ENCODE measurements at places on chromosomes 1 and 21.

DNA sequence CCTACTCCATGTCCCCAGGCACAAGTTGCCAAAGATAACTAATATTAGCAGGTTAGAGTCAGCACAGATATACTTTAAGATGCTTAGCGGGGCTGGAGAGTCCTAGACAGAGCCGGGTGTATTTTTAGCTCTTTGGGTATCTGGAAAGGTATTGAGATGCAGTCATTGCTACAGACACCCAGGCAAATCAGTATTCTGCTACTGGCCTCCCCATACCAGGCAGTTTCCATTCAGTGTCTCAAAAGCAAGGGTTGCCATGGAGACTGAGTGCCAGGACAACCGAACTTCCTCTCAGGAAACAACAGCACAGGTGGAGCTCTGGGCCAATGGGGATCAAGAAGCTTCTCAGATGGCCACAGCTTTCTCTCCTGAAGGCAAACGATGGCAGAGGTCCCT lies 45.3 kb downstream of the KCNC4 start:
- DNase-seq, result no peak

GRCh38 chr21:45304476-45304830 lies 16.8 kb upstream of the POFUT2 start:
- no peak for DNase-seq

- DNase-seq, result no peak
Measured at GRCh38 chr1:75986478-75986877, 54.3 kb upstream of the ASB17 start.

GRCh38 chr1:39609618-39610331 lies 29.7 kb downstream of the HEYL start:
- DNase-seq, result no peak

GRCh38 chr1:37655274-37655673 lies 20.6 kb upstream of the RSPO1 start:
- DNase-seq, result no peak

DNA sequence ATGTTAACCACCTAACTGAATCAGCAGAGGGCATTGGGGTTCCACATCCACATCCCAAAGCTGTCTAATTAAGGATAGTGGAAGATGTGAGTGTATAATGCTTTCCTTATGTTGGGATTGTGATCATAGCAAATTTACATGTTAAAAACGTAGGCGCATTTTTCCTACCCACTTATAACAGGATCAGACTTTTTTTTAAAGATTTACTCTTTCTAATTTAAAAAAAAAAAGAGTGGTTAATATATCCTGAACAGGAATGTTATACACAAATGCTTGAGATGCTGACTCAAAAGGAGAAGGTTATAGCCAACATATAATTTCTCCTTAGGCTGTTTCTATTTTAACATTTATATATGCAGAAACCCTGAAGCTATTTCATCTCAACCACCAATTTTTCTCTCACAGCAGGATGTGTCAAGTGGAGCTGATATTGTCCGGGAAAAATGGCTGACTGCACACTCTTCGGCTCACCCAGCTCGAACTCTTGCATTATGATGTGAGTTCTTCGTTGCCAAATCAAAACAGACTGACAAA lies 40.3 kb downstream of the RGS5 start:
- DNase-seq, result no peak

DNA sequence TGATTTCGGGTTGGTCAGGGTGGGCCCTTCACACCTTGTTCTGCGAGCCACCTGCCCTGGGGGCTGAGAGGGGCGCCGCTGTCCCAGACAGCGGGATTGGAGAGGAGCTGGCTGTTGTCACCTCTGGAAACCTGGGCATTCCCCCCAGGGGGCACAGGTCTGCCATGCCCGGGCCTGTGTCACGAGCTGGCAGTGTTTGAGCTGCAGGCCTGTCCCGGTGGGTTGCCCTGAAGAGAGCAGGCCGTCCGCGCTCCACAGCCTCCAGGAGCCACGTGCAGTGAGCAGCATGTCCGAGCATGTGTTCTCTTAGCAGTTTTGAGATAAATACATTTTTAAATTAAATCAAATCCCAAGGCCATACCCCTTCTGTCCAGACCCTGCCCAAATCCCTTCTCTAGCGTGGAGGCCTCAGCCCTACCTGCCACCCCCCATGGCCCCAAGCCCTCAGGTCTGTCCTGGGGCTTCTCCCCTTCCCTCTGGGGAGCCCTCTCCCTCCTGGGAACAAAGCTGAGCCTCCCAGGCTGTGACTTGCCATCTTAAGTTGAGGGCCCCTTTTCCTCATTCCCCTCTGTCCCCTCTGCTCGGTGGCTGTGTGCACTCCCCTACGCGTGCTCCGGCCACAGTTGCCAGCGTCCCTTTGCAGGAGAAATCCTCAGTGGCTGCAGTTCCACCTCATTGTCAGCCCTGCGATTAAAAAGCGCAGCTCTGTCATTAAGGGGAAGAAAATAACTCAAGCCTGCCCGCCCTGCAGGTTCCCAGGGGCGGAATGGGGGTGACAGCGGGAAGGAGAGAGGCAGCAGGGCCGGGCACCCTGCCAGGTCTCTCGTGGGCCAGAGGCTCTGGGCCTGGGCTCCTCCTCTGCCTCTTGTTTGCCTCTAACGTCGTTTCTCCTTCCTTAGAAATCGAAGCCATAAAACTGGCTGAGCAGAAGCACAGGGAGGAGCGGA lies 26.6 kb downstream of the SLX9 start:
- DNase-seq, result no peak

GRCh38 chr1:226424221-226425003 lies 16.5 kb upstream of the PARP1 start:
- no peak for DNase-seq

DNA sequence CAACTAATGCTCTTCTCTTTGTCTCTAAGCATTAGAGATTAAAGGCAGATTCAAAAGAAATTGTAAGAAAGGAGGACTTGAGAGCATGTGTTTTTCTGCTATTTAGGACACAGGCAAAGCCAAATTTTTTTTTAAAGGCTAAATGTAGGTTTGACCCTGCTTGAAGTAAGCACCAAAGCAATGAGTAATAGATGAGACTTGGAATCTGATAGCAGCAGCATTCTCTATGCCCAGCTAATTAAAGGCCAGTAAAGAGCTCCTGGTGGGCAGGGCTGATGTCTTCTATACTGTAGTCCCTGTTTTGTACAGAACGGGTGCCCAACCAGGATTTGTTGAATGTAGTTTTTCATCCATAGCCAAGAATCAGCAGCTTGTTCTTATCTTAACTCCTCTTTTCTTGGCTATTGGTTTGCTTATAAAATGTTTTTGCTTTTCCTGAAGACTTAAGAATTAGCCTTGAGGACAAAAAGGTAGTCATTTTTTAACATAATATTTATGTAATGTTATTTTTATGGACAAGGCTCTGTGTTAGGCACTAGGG lies 179.6 kb downstream of the LMO4 start:
- DNase-seq, result no peak
